ENCODE measurements at places on chromosomes 5 and 9. TPM values are rescaled to one million over a fixed set of nuclear protein-coding genes. Genes with fewer than 3 reads are reported as not detected.
A peak's percentile ranks its signal among the peaks of the same experiment; 100 is the strongest.

- peak; percentile 72 for DNase-seq
Measured at GRCh38 chr5:181194489-181195248, 10.3 kb downstream of the TRIM7 start.

NEUROG1 gene
- not detected for total RNA-seq

DNA sequence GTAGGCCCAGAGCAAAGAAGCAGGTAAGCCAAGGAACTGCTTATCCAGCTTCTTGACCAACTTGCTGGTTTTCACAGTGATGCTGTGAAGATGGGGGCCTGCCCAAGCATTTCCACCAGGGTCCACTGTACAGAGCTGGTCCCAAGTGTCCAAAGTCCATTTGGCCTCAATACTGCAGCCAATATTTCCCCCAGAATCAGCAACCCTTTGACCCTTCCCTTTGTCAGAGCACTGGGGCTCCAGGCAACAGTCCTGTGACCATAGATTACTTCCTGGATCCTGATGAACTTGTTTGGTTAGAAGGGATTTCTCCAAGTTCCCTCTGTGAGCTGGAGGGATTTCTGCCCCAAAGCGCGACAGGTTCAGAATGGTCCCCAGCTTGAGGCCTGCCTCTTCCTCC lies 26.3 kb downstream of the FAXDC2 start:
- DNase-seq = no peak

- DNase-seq = no peak
Measured at GRCh38 chr5:83001796-83002381, 75.3 kb downstream of the TMEM167A start.

DNA sequence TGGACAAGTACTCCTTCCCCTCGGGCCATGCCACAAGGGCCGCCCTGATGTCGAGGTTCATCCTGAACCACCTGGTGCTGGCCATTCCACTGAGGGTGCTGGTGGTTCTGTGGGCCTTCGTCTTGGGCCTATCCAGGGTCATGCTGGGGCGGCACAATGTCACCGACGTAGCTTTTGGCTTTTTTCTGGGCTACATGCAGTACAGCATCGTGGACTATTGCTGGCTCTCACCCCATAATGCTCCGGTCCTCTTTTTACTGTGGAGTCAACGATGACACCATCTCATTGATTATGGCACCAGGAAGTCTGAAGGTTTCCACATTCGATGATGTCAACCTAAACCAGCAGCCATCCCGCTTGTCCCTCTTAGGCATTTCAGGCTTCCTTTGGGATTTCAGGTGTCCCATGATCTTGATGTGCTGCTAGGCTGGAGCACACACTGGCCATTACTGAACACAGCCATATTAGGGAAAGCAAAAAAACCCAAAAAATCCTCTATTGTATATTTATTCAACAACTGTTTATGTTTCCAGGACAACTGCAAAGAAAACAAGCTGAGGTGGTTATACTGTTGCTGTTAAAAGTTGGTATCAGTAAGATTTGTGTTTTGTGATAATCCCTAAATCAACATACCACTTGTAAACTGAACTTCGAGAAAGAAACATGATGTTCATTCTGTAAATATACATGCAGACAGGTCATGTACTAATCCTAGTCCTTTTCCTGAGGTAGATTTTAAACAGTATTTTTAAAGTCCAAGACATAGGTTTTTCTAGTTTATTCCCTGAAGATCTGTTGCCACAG lies 1.1 kb downstream of the PLPP6 start:
- peak; percentile 58 for DNase-seq
